ENCODE measurements at places on chromosomes 7 and 10. TPM values are rescaled to one million over a fixed set of nuclear protein-coding genes. Genes with fewer than 3 reads are reported as not detected.

NANOS1 gene
- 1.5 TPM for total RNA-seq

ADGRA1 gene
- 0.28 TPM for total RNA-seq

TMEM213 gene
- total RNA-seq: not detected

- no peak for DNase-seq
Measured at GRCh38 chr7:55441774-55442522, 76.8 kb downstream of the LANCL2 start.

DNA sequence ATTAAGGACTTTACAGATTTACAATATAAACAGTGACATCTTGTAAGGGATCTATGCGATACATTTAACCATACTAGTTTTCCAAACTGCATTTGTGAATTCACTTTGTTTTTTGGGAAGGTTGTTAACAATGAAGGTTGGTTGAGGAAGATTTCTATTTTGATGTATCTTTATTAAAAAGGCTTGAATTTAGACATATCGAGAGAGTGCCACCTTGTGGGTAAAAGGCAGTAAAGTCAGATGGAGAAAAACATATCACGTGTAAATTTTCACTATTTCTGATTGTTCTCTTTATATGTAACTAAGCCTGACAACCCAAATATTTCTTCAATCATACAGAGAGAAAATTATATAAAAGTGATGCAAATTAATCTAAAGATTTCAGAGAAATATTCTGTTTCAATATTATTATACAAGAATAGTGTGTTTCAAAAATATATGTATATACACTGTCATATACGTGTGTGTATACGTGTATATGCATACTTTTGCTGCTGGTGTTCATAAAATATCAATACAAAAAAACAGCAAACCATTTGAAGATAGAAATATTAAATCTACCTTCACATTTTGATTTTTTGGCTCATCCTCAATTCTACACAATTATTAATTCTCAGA, 988.6 kb downstream of the SORCS1 start:
- DNase-seq: peak; percentile 49

DNA sequence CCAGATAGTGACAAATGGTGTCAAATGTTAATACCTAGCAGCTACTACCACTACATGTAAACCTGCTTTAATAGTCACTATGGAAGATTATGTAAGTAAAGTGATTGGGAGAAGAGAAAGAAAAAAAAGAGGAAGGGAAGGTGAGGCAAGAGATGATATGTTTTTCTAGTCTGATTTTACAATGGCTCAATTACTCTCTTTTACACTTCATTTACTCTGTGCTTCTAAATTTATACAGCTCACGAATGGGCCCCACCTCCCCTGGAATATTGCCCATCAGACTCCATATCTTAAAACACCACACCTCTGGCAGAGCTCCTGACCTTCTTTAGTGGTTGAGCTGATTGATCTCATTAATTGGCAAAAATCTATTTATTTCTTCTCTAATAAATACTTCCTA, 28.0 kb upstream of the IKZF1 start:
- DNase-seq: no peak

GRCh38 chr10:23448802-23449570, 10.1 kb downstream of the OTUD1 start:
- DNase-seq: no peak

PVRIG gene
- 0.15 TPM for total RNA-seq

DNA sequence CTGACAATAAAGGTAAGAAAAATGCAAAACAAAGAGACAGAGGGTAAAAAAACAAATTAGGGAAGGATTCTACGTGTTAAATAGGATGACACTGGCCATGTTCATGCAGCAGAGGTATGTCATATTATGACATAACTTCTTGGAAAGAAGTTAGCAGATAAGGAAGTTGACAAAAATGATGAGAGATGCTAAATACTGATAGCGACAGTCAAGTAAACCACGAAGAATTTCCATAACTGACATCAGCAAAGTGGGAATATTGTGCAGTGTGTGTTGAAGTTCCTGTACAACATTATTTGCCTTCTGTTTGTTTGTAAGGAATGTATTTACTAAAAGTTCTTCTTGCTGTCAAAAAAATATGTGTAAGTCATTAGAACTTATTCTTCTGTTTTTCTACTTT, 29.5 kb downstream of the MDH2 start:
- no peak for DNase-seq

- peak; percentile 48 for DNase-seq
Measured at GRCh38 chr7:69739931-69740431, 141.7 kb downstream of the AUTS2 start.

GRCh38 chr7:158454631-158455030, 133.0 kb downstream of the PTPRN2 start:
- DNase-seq: no peak

Measured in cardiac muscle cell (in vitro differentiated cells and primary cell).